CD4-positive, alpha-beta memory T cell (primary cell): ENCODE measurements at places on chromosomes 5 and 9. TPM values are rescaled to one million over a fixed set of nuclear protein-coding genes. Genes with fewer than 3 reads are reported as not detected.

DNA sequence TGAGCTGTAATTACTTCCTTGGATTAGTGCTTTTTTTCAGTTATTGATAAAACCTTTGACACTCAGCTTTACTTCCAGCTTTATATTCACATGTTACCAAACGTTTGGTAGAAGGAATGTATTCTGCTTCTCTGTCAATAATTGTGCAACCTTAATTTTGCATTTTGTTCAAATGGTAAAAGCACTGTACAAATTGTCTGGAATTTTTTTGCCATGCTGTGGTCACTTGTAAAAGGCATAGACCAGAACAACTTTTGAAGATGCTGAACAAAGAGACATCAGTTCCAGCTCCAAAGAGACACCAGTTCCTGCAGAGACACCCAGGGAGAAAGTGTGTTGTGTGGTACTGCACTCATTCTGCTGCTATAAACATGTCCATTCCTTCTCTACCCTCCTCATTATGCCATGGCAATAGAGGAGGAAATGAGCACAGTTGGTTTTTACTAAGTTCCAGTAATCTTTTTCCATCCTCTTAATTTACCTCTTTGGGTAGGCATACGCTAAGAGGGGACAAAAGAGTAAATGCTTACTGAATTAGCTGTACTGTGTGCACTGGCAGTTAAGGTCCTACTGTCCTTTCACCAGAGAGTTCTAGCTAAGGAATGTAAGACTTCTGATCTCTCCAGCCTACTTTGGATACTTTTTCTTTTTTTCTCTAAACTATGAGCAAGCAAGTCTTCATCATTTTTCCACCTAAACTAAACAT lies 387.4 kb downstream of the FGF10 start:
- no peak for DNase-seq

GRCh38 chr9:126635661-126636439 lies 22.1 kb downstream of the LMX1B start:
- no peak for DNase-seq

DNA sequence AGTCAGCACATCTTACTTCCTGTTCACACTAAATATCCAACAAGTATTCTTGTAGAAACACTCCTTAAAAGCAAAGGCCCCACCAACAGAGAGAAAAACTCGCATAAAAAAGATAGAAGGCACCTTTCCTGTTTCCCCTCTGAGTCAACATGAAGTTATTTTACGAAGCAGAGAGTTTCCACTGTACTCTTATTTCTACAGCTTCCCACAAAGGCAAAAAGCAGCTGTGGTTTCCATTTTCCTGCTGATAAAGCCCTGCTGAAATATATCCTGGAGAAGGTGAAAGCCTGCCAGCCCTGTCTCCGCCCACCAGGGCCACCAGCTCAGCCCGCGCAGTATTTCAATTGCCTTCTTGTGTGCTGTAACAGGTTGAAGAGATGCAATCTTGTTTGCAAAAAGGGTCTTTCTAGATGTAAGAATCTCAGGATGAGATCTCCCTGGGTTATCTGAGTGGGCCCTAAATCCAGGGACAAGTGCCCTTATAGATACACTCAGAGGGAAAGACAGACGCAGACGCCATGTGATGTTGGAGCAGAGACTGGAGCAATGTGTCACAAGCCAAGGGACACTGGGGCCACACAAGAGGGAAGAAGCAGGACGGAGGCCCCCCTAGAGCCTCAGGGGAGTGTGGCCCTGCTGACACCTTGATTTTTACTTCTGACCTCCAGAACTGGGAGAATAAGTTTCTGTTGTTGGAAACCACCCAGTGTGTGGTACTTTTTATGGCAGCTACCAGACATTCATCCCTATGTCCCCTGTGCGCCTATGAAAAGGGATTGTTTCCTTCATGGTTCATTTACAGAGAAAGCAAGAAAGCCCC lies 19.9 kb downstream of the SEMA4D start:
- DNase-seq, result peak; percentile 53

DNA sequence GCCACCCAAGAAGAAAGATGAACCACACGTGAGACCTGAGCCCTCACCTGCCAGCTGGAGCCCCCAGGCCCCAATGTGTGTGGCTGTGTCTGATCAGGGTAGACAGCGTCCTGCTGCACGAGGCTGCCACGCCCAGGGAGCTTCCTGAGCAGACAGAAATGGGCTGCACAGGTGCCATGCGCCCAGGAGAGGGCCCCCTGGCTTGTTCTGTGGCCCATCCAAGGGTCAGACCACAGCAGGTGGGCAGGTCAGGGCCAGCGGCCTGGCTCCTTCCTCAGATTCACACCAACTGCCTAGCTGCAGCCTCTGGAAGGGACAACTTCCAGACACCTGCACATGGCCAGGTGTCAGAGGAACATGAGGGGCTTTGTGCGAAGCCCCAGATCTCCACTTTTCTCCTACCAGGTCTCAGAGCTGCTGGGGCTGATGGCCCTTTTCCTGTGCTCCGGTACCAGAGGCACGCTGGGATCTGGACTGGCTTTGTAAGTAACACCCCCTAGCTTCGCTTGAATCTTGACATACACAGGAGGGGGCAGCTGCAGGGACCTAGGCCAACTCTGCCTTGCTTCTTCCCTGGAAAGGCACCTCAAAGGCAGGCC lies 10.8 kb downstream of the SARDH start:
- DNase-seq, result no peak

DNA sequence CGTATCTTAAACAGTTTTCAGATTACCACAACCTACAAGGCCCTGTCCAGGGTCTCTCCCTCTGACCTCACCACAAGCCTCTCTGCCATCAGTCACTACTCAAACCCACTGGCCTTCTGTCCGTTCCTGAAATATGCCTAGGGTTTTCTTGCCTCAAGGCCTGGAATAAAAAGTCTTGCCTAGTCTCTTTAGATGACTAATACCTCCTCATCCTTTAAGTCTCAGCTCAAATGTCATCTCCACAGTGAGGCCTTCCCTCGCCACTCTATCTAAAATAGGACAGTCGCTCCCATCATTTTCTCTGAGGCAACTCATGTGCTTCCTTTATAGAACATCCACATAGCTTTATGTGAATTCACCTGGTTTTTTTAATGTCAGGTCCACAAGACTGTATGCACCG lies 5.2 kb downstream of the DENND1A start:
- no peak for DNase-seq

DNA sequence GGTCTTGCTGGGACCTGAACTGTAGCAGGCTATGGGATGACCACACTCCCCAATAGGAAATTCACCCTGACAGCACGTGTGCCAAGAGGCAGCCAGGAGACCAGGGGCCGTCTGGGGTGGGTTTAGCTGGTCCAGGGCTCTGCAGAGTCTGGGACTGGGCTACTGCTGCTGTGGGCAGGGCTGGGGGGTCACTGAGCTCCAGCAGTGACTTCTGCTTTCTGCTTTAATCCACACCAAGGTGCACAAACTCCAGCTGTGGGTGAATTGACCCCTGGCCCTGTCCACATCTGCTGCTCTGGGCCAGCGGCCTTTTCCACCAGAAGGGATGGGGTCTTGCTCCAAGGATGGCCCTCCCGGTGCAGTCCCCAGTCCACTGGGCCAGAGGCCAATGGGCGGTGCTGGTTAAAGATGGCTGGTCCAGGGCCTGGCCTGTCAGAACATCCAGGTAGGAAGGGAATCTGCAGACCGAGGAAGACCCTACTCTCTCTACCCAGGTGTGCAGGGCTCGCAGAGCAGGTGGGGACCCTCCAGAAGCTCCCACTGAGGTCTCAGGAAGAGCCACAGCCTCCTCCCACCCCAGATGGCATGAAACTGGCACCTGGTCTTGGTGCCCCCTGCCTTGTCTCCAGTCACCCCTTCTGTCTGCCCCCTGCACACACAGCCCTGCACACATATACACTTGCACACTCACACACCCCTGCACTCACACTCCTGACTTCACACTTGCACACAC lies 28.0 kb downstream of the GLT6D1 start:
- DNase-seq, result no peak

- no peak for DNase-seq
Observed at GRCh38 chr5:124599028-124599973, 147.1 kb downstream of the ZNF608 start.

DNA sequence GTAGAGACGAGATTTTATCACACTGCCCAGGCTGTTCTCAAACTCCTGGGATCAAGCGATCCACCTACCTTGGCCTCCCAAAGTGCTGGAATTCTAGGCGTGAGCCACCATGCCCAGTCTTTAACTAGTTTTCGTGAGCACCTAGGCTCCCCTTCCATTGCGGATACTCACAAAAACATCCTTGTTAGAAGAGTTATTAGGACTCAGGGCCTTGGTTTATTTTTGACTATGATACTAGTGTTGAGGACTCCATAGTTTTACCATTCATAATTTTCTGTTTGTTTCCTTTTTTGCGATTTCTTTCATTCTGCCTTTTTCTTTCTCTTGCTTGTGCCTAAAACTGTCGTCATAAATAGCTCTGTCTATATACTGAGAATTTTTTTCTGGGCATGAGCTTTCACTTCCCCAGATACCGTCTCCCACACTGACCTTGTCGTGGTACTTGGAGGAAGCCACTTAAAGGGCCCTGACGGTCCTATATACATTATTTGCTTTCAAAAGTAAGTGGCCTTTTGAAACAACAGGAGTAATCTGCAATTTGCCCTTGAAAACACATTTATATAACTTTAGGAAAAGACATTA lies 5.2 kb downstream of the F2R start:
- no peak for DNase-seq

DNA sequence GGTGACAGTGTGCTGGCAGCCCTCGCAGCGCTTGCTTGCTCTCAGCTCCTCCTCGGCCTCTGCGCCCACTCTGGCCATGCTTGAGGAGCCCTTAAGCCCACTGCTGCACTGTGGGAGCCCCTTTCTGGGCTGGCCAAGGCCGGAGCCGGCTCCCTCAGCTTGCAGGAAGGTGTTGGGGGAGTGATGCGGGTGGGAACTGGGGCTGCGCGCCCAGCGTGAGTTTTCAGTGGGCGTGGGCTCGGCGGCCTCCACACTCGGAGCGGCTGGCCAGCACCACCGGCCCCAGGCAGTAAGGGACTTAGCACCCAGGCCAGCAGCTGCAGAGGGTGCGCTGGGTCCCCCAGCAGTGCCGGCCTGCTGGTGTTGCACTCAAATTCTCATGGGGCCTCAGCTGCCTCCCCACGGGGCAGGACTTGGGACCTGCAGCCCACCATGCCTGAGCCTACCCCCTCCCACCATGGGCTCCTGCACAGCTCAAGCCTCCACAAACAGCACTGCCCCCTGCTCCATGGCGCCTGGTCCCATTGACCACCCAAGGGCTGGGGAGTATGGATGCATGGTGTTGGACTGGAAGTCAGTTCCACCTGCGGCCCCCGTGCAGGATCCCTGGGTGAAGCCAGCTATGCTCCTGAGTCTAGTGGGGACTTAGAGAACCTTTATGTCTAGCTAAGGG lies 223.1 kb upstream of the PTPRD start:
- no peak for DNase-seq

GRCh38 chr5:155211764-155212163 lies 198.2 kb downstream of the KIF4B start:
- DNase-seq, result no peak

Gene DTWD2
- 3.5 TPM for total RNA-seq

Gene IFNK
- total RNA-seq, result not detected

Gene C9orf152
- not detected for total RNA-seq

Gene HIGD2A
- total RNA-seq, result 81.3 TPM

Gene APBA1
- total RNA-seq, result 0.90 TPM

Gene MTAP
- 47.9 TPM for total RNA-seq
